ENCODE measurements at places on chromosomes 1 and 21.

DNA sequence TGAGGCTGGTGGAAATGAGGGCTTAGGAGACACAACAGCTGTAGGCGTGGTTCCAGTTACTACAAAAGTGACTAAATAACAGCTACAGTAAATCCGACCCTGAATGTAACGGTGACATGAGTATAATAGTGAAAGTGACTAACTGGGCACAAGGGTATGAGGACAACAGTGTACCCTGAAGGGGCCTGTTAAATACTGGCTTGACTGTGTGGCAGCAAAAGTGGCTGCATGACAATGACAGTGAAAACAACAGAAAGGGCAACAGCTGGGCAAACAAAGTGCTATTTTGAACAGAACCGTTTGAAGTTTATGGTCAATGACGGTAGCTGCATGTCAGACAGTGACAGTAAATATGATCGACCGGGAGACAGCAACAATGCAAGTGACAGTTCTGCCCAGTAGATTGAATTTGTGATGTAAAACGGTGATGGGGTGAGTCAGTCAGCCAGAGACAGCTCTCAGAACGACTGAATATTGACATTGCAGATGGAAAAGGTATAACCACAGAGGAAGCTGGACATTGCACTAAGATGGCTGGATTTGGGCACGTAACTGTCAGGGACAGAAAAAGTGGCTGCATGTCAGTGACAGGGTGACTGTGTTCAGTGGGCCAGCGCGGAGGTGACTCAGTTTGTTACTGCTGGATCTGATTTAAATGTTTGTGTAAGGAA lies 1.2 kb upstream of the ZBTB40 start:
- no peak for DNase-seq

DNA sequence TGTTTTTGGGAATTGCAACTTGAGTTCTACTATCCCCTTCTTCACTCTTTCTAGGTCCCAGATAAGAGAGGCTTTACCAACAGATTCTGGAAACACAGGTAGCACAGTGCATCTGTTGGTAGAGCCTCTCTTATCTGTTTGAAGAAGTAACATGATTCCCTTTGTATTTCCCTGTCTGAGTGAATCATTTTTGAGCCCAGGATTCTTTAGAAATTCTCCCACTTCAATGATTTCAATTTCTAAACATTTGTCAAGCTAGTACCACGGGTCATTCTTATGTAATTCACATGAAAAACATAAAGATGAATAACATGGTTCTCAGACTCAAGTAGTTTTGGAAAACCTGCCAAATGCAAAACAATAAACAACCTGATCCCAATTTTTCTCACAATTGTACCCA lies 72.0 kb upstream of the DUSP10 start:
- no peak for DNase-seq

GRCh38 chr1:75922698-75923097 lies 9.5 kb downstream of the ASB17 start:
- no peak for DNase-seq

- no peak for DNase-seq
These were observed 35.4 kb upstream of the SRSF10 start for GRCh38 chr1:24015221-24016210.

- DNase-seq, result no peak
These were observed 402.8 kb downstream of the MATN1 start for GRCh38 chr1:30320581-30320890.

GRCh38 chr21:37937668-37938067 lies 21.4 kb upstream of the KCNJ6 start:
- no peak for DNase-seq

DNA sequence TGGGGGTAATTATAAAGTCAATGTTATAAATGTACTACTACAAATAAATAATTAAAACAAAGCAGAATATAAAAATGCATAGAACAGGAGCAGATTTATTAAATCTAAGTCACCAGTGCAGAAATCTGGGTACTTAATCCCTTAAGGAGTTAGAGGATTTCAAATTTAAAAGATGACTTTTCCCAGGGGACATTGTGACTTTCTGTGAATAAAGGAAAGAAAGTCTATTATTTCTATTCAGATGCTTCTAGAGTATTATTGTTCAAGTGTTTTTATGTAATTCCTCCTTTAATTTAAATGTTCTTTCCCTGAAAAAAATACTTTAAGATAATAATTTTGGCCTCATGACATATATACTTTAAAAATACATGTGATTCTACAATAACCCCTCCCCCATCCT lies 43.4 kb downstream of the SYDE2 start:
- no peak for DNase-seq

DNA sequence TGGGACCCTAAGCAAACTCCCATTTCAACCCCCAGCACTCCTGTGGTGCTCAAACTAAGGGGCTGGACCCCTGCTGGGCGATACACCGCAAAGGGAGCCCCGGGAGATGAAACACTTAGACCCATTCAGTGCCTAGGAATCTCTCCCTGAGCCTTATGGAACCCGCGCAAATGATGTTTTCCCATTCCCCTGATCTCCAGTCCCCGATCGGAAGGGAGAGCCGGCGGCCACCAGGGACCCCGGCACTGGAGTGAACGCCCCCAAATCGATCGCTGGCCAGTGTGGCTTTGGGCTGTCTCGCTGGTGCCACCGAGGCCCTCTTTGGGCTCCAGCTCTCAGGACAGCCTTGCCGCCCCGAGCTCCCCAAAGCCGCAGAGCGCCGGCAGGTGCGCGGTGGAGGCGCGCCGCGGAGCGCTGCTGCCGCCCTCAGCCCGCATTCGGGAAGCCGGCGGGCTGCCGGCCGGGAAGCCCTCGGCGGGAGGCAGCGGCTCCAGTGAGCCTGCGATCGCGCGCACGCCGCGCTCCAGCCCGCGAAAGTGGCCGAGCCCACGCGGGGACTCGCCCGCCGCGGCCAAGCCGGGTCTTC lies 1.1 kb downstream of the PLXNA2 start:
- DNase-seq, result no peak

DNA sequence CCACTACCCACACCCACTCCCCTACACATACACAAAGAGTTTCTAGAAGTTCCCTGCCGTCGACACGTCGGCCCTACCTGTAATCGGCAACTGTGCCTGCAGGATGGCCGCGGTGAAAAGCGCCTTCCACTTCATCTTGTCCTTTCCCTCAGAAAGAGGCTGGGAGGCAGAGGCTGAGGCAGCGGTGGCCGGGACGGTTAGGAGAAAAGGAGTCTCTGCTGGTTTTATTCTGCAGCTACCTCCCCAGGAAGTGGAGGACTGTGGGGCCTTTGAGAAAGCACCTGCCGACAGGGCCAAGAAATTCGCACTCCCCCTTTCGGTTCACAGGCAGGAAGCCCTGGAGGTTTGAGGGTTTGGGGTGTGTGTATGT lies at the start of gene CD247:
Gene CD247, minus strand, starts transcription at position 199 of the 370 bp plus-strand sequence. Its CDS starts 64 bp downstream, at position 135.
- peak; percentile 62 for DNase-seq

DNA sequence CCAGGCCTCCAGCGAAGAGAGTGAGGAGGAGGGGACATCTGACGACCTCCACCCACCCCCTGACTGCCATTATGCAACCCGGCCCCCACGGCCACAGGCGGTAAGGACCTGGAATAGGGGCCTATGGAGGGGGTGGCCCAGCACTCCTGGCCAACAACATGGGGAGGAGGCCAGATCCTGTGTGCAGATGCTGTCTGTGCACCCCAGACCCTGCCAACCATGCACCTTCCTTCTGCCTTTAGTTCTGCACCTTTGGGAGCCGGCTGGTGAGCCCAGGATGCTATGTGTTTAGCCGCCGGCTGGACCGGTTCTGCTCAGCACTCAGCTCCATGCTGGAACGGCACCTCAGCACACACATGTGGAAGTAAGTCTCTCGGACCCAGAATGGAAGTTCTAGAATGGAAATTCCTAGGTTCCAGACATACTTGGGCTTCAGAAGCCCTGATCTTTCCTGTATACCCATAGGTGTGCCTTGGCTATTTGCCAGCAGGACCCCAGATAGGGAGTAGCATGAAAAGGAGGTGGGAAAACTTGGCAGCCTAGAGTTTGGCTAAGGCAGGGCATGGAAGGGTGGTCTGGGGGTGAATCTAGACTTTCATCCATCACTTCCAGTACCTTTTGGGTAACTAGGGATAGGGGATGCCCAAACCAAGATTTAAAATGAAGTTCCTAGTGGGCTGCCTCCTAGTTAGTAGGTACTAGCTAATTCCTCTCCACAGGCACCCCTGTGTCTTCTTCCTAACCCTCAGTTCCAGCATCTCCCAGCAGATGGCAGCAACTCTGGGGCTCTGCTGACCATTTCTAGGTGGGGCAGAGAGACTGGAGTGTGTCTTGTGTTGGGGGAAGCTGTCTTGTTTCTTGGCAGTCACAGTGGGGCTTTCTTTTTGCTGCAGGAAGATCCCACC lies 3.6 kb upstream of the CYB561D1 start:
- DNase-seq, result peak; percentile 47

DNA sequence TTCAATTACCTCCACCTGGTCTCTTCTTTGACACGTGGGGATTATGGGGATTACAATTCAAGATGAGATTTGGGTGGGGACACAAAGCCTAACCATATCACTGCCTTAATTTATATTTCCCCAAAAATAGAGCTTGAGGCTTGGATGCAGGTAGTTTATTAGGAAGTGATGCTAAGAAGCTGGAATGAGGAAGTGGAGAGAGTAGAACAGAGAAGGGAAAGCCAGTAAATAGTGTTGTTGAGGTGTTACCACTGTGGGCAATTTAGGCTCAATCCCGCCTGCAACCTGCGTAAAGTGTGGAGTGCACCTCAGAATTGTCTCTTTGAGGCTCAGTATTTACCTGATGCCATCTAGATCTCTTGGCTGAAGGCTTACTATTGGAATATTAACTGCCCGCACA lies 4.9 kb upstream of the DOCK7 start:
- DNase-seq, result no peak

- DNase-seq, result no peak
These were observed 247.1 kb downstream of the NPHP4 start for GRCh38 chr1:5744911-5745799.

GRCh38 chr1:196896355-196896754 lies 8.5 kb downstream of the CFHR4 start:
- DNase-seq, result no peak

DNA sequence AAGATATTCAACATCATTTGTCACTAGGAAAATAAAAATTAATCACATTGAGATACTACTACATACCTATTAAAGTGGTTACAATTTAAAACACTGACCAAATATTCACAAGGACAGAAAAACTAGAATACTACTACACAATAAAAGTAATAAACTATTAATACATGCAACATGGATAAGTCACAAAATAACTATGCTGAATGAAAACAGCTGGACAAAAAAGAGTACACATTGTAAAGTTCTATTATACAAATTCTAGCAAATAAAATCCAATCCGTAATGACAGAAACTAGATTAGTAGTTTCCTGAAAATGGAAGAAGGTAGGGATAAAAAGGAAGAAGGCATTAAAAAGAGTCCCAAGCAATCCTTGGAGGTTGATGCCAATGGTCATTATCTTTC lies 348.7 kb upstream of the PTBP2 start:
- DNase-seq, result no peak

GRCh38 chr1:155124503-155125463 lies 2.9 kb upstream of the EFNA1 start:
- no peak for DNase-seq

DNA sequence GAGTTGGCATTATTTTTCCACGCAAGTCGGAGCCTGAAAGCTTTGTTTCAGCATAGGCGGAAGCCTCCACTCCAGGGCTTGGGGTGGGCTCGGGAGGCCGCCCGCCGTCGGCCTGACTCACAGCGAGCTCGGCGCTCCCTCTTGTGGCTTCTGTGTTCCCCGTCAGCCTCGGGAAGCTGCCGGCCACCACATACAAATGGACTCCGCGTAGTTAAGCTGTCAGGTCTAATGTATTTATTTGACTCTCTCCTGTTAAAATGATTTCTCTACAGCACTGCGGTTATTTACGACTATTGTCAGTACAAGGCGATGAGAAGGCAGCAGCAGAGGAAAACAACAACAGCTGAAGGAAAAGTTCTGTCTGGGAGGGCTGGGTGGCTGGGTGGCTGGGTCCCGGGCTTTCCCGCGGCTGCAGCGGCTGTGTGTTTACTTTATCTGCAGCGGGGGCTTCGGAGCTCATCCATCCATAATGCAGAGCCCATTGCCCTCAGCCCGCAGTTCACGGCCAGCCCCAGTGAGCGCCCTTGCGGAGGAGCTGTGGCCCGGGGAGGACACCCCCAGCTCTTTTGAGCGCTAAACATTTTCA lies 375.7 kb upstream of the CAMK1G start:
- no peak for DNase-seq

DNA sequence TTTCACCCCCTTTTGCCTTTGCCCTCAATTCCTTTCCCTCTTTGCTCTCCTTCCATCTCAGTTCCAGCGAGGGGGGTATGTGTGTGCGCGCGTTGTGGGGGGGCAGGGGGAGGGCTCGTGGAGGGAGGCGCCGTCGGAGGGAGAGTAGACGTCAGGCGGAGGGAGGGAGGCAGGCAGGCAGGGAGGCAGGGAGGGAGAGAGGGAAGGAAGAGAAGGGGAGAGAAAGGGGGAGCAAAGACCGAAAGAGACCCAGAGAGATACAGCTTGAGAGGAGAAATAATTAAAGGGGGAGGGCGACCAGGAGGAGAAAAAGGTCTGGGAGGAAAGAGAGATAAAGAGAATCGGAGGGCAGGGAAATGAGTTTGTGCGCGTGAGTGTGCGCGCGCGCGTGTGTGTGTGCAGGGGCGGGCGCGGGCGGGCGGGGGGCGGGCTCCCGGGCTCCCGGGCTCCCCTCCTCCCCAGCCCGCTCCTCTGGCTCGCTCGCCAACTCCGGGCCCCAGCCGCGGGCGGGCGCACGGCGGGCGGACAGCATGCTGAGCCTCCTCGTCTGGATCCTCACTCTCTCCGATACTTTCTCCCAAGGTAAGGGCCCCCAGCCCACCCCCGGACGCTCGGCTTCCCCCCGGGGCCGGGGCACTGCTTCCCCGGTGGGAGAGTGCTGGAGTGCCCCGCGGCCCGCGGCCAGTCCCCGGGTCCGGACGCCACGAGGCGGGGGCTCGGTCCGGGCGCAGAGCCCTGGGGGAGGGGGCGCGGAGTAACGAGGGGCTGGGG lies at the start of gene KIRREL1:
Gene KIRREL1, plus strand, starts transcription at position 499 of the 771 bp plus-strand sequence. Its CDS starts 32 bp downstream, at position 531.
- DNase-seq, result no peak

GRCh38 chr1:215133532-215133931 lies 51.0 kb downstream of the KCNK2 start:
- no peak for DNase-seq

DNA sequence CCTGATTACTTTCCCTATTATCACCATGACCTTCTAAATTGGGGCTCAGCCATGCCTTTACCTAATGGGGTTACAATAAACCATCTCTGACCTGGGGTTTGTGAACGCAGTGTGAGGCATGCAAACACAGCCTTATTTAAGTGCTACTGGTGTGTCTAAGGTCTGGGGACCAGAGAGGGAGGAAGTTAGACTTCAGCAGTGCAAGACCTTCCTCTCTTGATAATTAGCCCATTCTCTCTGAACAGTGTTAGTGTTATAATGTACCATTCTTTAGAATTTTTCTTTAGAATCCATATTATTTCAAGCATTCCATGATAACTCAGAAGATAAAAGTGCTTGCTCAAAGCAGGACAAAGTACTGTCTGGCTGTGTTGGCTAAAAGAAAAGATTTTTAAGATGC lies 10.5 kb upstream of the LRRC8D start:
- no peak for DNase-seq

- no peak for DNase-seq
These were observed 193.8 kb upstream of the EDN2 start for GRCh38 chr1:41678111-41678878.

DNA sequence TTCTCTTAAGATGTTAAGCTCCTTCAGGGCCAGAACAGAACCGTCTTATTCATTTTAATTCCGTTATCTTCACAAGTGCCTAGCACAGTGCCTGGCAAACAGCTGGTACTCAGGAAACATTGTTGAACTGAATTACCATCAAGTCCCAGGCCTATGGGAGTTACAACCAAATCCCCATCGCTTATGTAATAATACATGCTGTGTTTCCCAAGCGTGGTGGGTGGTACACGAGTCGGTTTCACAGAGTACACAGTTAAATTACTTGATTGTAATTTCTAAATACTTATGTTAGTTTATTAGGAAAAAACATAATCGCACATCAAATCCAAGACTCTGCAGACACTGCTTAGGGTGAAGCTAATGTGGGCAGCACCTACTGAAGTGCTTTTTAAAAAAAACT lies 1.0 kb downstream of the ANGEL2 start:
- no peak for DNase-seq

Data from stimulated activated CD8-positive, alpha-beta memory T cell treated with anti-CD3 and anti-CD28 coated beads, Interleukin-7, amount 100 ng/mL, for 4 hours (primary cell).